ENCODE measurements at places on chromosomes 3 and 15.
A peak's percentile ranks its signal among the peaks of the same experiment; 100 is the strongest.

- DNase-seq = no peak
These were observed 51.0 kb downstream of the NKIRAS1 start for GRCh38 chr3:23865595-23866396.

GRCh38 chr15:89087161-89087829 lies 961 bp upstream of the ABHD2 start:
- DNase-seq = no peak

DNA sequence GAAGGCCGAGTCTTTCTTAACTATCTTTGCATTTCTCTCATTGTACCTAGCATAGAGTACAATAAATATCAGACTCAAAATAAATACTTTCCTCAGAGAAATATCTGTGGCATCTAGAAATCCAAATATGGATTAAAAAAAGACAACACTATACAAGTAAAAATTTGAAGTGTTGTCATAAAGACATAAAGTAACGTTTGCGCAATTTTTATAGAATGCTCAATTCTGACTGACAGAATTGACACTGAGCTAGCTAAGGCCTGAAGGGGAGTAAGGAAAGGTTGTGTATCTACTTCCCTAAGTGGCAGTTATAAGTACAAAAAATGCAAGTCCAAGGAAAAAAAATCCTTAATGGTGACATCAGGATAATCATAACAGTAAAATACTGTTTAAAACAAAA lies 1.1 kb downstream of the SEC11A start:
- peak; percentile 45 for DNase-seq

GRCh38 chr3:141649871-141650270 lies 88.2 kb upstream of the RNF7 start:
- DNase-seq = no peak

DNA sequence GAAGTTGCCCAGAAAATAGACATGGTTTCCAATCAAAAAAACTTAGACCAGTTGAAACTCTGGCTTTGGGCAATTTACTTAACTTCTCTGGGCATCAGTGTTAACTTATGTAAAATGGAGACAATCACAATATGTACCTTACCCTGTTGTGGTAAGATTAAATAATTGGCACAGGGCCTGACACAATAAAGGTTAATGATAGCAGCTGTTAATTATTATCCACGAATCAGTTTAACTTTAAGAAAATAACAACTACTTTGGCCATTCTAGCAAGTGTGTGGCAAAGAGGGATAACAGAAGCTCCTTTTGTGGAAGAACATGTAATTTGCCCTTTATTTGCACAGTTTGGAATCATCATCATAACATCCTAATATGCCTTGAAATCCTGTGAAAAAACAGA lies 787.6 kb downstream of the FHIT start:
- DNase-seq = no peak

DNA sequence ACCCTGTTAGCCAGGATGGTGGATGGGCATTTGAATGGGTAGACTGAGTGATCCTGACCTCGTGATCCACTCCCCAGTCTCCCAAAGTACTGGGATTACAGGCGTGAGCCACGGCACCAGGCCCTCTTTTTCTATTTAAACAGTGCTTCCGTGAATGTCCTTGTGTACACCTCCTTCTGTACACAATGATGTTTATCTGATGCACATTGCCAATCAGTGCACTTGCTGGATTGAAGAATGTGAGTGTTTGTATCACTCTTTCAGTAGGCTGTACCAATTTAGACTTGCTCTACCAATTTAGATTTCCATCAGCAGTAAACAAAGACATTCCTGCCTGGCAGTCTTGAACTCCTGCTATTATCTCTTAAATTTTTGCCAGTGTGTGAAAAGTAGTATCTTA lies 8.9 kb upstream of the ZNF619 start:
- no peak for DNase-seq

All from erythroblast (primary cell).